ENCODE measurements at places on chromosomes 3 and 15.
A peak's percentile ranks its signal among the peaks of the same experiment; 100 is the strongest.

GRCh38 chr3:38204599-38205471, 39.5 kb downstream of the OXSR1 start:
- no peak for DNase-seq

- no peak for DNase-seq
These were observed 33.3 kb downstream of the PCSK6 start for GRCh38 chr15:101456057-101456739.

- DNase-seq: no peak
These were observed 190.8 kb downstream of the FHIT start for GRCh38 chr3:61060411-61060861.

DNA sequence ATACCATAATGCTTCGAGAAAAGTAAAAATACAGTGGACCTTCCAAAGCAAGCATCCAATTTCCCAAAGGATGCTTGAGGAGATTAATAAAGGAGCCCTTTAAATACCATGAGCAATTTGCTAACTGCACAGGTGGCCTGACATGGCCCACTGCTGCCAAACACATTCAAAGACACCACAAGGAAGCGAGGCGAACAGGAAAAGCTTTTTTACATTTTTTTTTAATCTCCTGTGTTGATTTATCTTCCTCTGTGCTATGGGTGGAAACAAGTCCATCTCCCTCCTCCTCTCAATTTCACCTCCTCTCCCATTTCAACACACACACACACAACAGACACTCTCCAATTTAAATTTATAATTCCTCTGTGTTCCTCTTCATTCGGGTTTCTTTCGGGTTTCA, 243.4 kb downstream of the IGSF11 start:
- DNase-seq: no peak

DNA sequence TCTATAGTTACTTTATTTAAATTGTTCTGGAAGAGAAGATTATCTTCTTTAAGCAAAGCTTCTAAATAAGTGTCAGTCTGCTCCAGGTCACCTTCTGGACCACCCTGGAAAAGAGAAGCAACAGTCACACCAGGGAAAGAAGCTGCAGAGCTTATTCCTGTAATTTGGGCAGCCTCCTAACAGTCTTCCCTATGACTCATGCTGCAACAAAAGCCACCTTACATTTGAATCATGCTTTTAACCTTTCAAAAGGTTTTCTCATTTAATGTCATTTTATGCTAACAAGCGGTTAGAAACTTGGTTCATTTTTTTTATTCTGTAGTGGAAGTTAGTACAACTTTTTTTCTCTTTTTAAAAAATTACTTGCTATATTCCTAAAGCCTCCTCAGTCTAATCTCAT, 5.3 kb upstream of the GUCA1C start:
- no peak for DNase-seq

- no peak for DNase-seq
These were observed 49.1 kb downstream of the FMN1 start for GRCh38 chr15:33145447-33145846.

GRCh38 chr3:135440233-135440632, 525.3 kb upstream of the PPP2R3A start:
- no peak for DNase-seq

- DNase-seq: no peak
These were observed 48.4 kb downstream of the SLC2A2 start for GRCh38 chr3:170977949-170978745.

DNA sequence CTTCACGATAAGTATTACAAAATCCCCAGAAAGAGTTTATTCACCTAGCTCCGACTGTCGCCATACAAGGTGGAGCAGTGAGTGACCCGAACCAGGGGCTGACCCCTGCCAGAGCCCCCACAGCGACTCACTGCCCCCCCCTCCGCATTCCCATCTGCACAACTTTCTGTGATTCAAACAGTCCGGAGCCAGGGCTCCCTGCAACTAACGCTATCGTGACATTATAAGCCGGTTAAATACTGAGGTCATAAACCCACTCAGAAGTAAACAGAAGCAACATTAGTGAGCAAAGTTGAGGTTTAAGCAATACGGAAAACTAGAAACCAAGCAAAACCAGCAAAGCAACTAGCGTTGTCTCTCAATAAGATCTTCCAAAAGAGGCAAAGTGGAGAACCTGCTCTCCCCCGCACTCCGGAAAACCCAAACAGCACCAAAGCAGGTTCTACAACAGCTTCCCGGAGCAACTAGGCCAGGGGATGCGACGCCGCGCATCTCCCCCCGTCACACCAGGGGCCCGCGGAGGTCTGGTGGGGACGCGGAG, 642 bp downstream of the SCAP start:
- peak; percentile 10 for DNase-seq

DNA sequence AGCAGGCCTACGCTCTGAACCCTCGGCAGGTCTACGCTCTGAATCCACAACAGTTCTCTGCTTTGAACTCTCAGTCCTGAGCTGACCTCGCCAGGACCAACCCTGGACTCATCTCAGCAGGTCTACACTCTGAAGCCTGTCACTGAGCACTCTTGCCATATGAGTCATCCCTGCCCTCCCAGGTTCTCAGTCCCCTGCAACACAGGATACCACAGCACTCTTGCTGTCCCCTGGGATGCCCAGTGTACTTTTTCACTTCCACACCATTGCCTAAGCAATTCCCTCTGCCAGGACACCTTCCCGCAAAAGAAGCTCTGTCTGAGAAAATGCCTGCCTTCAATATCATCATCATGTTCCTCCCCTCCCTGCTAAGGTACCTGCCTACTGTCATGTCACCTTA, 42.0 kb downstream of the NUP210 start:
- no peak for DNase-seq

GRCh38 chr15:26314577-26314976, 451.4 kb upstream of the ATP10A start:
- DNase-seq: no peak

- DNase-seq: no peak
These were observed 486.3 kb downstream of the MAGI1 start for GRCh38 chr3:65552434-65552833.

GRCh38 chr3:78670094-78670493, 1097.7 kb downstream of the ROBO1 start:
- no peak for DNase-seq

DNA sequence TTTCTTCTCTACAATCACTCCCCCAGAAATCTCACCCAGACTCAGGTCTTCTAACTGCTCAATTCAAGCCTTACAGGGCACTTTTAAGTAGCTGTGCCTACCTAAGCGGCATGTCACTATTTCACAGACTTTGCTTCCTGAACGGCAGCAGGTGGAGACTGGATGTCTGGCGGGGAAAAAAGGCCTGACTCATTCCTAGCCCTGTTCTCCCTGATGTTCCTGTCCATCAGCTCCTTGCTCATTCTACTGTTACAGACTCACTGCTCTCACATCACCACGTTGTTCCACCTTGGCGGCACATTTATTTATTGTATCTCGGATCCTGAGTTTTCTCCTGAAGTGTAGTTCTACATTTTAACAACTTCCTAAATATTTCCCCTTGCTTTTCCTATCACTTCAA, 52.6 kb upstream of the ATP11B start:
- no peak for DNase-seq

DNA sequence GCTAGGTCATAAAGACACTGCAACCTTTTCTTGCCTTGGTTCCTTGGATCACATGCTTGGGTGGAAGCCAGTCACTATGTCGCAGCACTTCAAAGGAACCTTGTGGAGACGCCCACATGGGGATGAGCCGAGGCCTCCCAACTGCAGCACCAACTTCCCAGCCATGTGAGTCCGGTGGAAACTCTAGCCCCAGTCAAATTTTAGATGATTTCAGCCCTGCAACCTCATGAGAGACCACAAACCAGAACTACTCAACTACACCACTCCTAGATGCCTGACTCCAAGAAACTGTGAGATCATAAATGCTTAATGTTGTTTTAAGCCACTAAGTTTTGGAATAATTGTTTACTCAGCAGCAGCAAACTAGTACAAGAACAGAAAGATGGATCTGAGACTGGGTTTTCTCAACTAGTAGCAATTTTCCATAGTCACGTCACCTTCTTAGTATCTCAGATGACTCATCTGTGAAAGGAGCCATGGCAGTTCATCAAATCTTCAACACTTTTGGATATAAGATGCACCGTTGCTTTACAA, 86.5 kb downstream of the MB21D2 start:
- no peak for DNase-seq

DNA sequence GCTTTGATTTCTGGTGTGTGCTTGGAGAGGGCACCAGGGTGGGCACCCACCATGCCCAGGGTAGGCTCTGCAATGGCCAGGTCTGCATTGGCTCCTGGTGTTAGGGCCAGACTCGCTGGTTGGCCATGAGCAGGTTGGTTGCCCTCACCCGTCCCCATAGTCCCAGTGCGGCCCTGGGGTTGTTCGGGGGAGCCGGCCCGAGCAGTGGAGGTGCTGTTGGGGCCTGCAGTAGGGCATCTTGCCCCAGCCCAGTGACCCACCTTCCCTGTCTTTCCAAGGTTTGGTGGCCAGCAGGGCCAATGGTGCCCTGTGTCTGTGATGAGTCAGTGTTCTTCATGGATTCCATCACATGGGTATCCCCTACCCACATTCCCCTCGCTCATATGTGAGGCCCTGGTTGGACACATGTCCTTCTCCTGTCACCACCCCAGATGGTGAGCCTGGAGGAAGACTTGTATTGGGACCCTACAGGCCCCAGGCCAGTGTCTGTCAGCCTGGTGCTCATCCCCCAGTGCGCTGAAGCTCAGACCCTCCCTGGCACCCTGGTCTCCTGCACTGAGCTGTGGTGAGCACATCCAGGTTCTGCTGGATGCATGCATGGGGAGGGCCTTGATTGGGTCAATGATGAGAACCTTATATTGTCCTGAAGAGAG, 190.1 kb downstream of the UBE3A start:
- no peak for DNase-seq
